ENCODE measurements at places on chromosomes 5 and 9. TPM values are rescaled to one million over a fixed set of nuclear protein-coding genes. Genes with fewer than 3 reads are reported as not detected.

Gene KCTD16
- total RNA-seq = 1.4 TPM

GRCh38 chr5:43305948-43306565 is 7.2 kb downstream of the HMGCS1 start:
- no peaks in the 10 kb centered on the region for H3K27me3 ChIP-seq
- no peak overlapping the region for H3K4me3 ChIP-seq
- no peaks in the 10 kb centered on the region for H3K4me1 ChIP-seq
- DNase-seq = peak; percentile 73
- H3K27ac ChIP-seq = no peak overlapping the region

GRCh38 chr9:969310-970150 is 6.9 kb upstream of the DMRT3 start:
- no peak overlapping the region for H3K27ac ChIP-seq
- DNase-seq = no peak
- no peak overlapping the region for H3K4me3 ChIP-seq
- H3K36me3 ChIP-seq = no peaks in the 10 kb centered on the region

GRCh38 chr5:177479774-177480173 is 6.3 kb upstream of the DBN1 start:
- peaks cover 25% of the 10 kb centered on the region for H3K4me1 ChIP-seq
- H3K27ac ChIP-seq = peak overlapping the region; percentile 5

DNA sequence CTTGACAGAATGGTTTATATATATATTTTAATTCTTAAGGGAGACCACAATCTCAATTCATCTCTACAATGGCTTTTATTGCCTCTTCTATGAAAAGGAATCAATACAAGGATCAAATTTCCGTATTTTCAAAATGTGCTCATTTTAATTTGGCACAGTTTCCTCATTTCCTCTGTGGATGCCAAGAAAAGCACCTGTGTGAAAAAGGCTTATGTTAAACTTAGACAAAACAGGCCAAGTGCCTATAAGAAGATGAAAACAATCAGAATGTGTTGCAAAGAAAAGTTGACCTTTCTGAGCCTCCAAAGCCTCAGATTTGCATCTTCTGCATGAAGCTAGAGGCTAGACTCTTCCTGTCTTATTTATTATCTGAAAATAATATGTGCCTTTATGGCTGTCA is 173.7 kb upstream of the SLC12A2 start:
- H3K4me1 ChIP-seq = no peaks in the 10 kb centered on the region
- no peak overlapping the region for H3K4me3 ChIP-seq

Gene LCN15
- not detected for total RNA-seq

Gene PCDHA10
- under 0.01 TPM for total RNA-seq

Gene IFNA2
- not detected for total RNA-seq

DNA sequence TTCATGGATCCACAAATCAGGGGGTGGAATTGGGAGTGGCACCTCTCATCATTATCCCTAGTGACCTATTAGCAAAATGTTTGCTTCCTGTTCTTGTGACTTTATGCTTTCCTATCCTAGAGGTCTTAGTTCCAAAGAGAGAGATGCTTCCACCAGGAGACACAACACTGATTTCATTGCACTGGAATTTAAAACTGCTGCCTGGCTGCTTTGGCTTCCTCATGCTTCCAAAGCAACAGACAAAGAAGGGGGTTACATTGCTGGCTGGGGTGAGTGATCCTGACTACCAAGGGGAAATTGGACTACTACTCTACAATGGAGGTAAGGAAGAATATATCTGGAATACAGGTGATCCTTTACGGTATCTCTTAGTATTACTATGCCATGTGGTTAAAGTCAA is 69.2 kb upstream of the SH3GL2 start:
- no peak overlapping the region for H3K27ac ChIP-seq
- no peaks in the 10 kb centered on the region for H3K36me3 ChIP-seq
- no peaks in the 10 kb centered on the region for H3K4me1 ChIP-seq
- no peaks in the 10 kb centered on the region for H3K27me3 ChIP-seq
- peak; percentile 44 for DNase-seq

Gene ARID3C
- total RNA-seq = not detected

GRCh38 chr9:108579757-108580439 is 275.9 kb downstream of the ACTL7B start:
- H3K36me3 ChIP-seq = no peaks in the 10 kb centered on the region
- no peak overlapping the region for H3K27ac ChIP-seq
- no peaks in the 10 kb centered on the region for H3K4me1 ChIP-seq
- peaks cover 12% of the 10 kb centered on the region for H3K27me3 ChIP-seq

DNA sequence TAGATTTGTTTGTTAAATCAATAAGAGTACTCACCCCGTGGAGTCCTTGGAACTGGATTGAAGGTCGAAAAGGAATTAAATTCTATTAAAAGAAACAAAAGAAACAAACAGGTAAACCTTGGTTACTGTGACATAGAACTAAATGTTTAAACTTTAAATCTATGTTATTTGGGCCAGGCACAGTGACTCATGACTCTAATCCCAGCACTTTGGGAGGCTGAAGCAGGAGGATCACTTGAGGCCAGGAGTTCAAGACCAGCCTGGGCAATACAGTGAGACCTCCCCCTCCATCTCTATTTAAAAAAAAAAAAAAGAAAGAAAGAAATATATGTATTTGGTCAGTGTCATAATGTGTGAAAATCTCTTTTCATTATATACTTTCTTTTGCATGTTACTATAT is 18.7 kb downstream of the ELL2 start:
- no peak for DNase-seq
- peaks cover 32% of the 10 kb centered on the region for H3K36me3 ChIP-seq
- peaks cover 33% of the 10 kb centered on the region for H3K4me1 ChIP-seq
- no peaks in the 10 kb centered on the region for H3K27me3 ChIP-seq
- no peak overlapping the region for H3K27ac ChIP-seq
- no peak overlapping the region for H3K4me3 ChIP-seq

DNA sequence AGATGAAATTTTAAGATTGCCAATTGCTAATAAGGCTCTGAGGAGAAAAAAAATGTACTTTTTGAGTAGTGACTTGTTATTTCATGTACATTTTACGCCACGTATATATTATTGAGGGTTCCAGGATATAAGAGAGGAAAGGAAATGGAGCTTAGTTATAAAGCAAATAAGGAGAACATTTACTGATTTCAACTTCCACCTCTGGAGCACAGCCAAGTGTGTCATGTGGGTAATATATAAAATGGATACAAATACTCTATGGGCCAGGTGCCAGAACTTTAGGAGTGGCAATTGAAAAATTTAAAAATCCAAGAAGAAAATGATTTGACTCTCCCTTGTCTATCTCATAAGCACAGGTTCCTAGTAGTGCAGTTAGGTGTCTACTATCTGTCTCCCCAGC is 45.0 kb upstream of the VLDLR start:
- no peaks in the 10 kb centered on the region for H3K4me1 ChIP-seq
- H3K36me3 ChIP-seq = no peaks in the 10 kb centered on the region
- H3K27me3 ChIP-seq = no peaks in the 10 kb centered on the region
- no peak overlapping the region for H3K27ac ChIP-seq
- no peak overlapping the region for H3K4me3 ChIP-seq

Gene PCDHB9
- 0.18 TPM for total RNA-seq

Gene SPATA31D4
- total RNA-seq = not detected

DNA sequence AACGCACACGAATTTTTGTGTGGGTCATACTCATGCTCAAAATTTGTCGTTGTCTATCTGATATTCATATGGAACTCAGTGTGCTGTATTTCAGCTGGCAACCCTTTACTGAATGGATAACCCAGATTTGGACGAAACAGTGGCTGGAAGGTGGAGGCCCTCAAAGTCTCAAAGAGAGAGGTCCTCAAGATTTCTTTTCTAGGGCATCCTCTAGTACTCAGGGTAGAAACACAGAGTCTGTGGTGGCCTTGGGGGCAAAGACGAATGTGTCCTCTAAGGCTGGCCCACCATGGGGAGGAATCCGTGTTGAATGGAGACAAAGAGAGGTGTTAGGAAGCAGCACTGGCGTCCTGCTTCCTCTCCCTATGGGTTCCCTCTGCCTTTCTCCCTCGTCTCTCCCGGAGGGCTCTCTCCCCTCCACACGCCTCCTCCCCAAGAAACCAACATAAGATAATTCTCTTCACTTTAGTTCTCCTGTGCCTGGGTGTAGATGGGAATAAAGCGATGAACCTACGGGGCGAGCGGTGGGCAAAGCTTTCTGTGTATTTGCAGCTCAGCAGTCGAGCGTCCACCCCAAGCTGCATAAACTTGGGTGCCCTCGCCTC is 333.7 kb downstream of the CWC27 start:
- no peaks in the 10 kb centered on the region for H3K36me3 ChIP-seq
- H3K27me3 ChIP-seq = no peaks in the 10 kb centered on the region
- no peak for DNase-seq
- peak overlapping the region; percentile 91 for H3K27ac ChIP-seq
- H3K4me3 ChIP-seq = no peak overlapping the region
- H3K4me1 ChIP-seq = peaks cover 18% of the 10 kb centered on the region

- no peak overlapping the region for H3K27ac ChIP-seq
- H3K36me3 ChIP-seq = no peaks in the 10 kb centered on the region
- H3K27me3 ChIP-seq = no peaks in the 10 kb centered on the region
- DNase-seq = no peak
- no peak overlapping the region for H3K4me3 ChIP-seq
- H3K4me1 ChIP-seq = peaks cover 10% of the 10 kb centered on the region
These were observed 2.6 kb upstream of the SVEP1 start for GRCh38 chr9:110582156-110582555.

DNA sequence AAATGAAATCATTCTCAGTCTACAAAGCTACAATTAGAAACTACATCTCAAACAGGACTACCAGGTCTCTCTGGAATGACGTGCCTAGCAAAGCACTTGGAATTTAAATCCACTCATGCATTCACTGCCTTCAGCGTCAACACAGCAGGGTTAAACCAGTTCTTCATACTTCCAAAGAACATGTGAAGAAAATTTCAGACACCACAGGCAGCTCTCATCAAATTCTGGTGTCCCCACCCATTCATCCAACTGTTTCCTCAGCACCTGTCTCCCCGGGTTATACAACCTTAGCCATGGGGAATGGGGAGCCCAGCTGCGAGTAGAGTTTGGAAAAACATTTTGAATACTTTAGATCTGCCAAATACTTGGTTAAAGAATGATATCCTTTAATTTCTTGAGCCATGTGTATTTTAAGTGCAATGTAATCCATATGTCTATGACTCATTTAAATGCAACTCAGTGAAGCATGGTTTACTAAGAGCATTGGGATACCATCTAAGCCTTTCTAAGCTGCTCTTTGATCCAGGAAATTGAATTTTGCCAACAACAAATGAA is 17.5 kb downstream of the ADAM19 start:
- no peaks in the 10 kb centered on the region for H3K27me3 ChIP-seq
- DNase-seq = peak; percentile 86
- H3K4me3 ChIP-seq = no peak overlapping the region
- H3K4me1 ChIP-seq = peaks cover 52% of the 10 kb centered on the region

- no peak overlapping the region for H3K27ac ChIP-seq
- no peaks in the 10 kb centered on the region for H3K4me1 ChIP-seq
- H3K4me3 ChIP-seq = no peak overlapping the region
- H3K36me3 ChIP-seq = no peaks in the 10 kb centered on the region
- no peak for DNase-seq
- no peaks in the 10 kb centered on the region for H3K27me3 ChIP-seq
These were observed 249.2 kb upstream of the CCNH start for GRCh38 chr5:87661784-87662566.

DNA sequence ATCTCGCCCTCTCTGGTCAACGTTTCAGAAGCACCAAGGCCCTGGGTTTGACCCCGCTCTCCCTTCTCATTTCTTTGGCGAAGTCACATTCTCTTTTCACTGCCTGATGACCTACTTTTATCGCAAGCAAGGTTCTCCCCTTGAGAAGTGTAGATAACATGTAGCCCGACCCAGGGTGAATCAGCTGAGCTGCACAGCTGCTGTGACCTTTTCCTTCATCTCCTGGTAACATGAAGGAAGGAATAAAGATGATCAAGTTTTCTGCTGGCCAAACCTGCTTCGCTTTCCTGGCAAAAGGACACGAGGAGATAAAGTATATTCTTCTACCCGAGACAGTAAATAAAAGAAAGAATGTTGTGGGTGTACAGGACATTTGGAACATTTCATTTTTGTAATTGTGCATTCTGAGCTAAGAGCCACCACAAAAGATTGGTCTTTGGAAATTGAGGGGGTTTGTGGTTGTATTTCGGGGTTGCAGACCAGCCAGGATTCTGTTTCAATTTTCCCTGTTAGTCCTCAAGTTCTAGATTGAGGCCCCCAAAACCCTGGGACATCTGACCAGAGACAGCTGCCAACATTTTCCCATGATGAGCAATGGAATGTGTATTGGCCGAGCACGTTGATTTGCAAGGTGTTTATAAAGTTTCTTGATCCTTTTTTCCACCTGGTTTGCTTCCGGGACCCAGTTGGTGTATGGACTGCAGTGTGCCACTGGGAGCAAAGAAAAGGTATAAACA is 155.1 kb upstream of the ZNF462 start:
- H3K4me3 ChIP-seq = no peak overlapping the region
- no peaks in the 10 kb centered on the region for H3K36me3 ChIP-seq
- H3K4me1 ChIP-seq = peaks cover 5% of the 10 kb centered on the region
- H3K27ac ChIP-seq = no peak overlapping the region
- no peak for DNase-seq

Gene DHX29
- 35.6 TPM for total RNA-seq

GRCh38 chr9:94881940-94882339 is 155.4 kb downstream of the AOPEP start:
- no peaks in the 10 kb centered on the region for H3K36me3 ChIP-seq
- no peak overlapping the region for H3K4me3 ChIP-seq
- H3K27ac ChIP-seq = no peak overlapping the region
- peaks cover 19% of the 10 kb centered on the region for H3K4me1 ChIP-seq

Gene SLC46A2
- not detected for total RNA-seq

Gene OGN
- not detected for total RNA-seq
